ENCODE measurements at places on chromosomes 1 and 21.

GRCh38 chr1:2978691-2979190, 42.5 kb upstream of the ACTRT2 start:
- DNase-seq: no peak

- no peak for DNase-seq
These were observed 1000.0 kb downstream of the ADGRL2 start for GRCh38 chr1:82800721-82801120.

DNA sequence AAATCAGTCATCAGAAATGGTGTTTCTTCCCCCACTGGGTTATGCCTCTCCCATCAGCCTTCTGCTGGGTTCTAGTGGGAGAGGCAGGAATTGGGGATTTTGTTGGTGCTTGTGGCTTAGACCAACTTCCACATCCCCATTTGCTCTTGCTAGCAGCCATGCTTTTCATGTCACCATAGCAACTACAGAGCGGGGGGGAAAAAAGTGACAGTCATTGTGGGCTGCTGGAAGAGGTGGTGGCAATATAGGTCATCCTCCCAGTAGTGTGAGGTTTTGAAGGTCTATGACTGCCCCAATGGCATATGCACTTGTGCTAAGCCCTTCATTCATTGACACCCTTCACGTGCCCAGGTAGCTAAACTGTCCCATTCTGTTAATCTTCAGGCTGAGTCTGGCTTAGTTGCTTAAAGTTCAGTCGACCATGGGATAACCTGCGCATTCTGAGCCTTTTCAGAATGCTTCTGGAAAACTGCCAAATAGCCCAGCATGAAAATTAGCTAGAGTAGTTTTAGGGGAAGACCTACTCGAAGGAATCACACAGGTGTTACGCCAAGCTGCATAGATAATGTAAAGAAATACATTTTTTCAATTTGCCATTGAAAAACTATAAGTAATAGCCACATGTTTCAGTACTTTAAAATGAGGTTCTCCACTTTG, 53.7 kb upstream of the ZNF326 start:
- no peak for DNase-seq

GRCh38 chr1:12127206-12127810, 39.5 kb upstream of the TNFRSF1B start:
- DNase-seq: no peak

DNA sequence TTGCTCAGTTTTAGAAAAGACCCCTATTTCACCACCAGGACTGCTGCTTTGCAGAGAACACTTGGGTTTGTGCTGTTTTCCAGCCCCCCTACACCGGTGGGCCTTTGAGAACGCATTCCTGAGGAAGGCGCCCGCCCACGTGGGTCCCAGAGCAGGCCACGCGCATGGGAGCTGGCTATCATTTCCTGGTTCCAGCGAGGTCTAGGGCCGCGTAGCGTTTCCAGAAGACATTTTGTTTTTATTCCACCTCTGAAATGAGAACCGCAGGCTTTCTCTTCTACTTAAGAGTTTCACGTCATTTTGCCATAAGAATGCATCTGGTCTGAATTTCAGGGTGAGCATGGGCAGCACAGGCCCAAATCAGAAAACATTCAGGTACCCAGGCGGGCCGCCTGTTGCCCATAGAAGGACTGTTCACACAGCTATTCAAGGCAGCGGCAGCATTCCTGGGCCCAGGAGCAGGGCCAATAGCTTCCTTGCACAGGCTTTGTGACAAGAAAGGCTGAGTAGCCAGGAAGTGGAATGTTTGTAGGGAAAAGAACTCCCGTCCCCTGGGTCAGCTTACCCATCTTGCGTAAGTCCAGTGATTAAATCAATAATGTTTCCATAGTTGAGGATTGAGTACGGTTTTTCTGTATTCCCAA, 1.4 kb upstream of the KLHL21 start:
- DNase-seq: no peak

GRCh38 chr1:212858461-212859265, 588 bp downstream of the FLVCR1 start:
- peak; percentile 70 for DNase-seq

- DNase-seq: no peak
These were observed 29.0 kb upstream of the SCAF4 start for GRCh38 chr21:31760931-31761330.

DNA sequence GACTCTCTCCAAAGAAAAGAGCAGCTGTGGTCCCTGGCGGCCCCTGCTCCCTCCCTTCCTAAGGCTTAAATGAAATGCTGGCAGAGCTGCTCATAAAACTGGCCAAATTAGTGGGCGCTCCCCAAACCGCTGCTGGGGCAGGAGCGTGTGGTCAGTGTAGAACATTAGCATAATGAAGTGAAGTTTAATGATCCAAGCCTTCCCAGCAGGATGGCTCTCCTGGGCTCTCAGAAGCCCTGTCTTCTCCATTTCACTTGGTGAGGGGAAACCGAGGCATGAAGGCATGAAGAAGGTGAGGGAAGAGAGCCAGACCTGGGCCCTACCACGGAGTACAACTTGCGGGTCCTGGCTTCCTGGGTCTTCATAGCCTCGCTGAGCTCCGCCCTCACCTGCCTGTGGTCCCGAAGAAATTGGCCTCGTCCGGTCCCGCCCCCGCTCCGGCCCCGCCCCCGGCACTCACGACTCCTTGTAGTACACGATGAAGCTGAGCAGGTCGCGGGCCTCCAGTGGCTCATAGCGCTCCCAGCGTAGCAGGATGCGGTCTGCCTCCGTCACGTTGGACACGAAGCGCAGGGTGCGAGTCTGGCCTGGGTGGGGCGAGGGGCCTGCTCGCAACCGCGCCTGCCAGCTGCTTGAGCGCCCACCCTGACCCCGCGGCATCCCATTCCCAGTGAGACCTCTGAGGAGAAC, 10.3 kb downstream of the INSRR start:
- DNase-seq: no peak

GRCh38 chr1:12478612-12478985, 139.4 kb downstream of the DHRS3 start:
- no peak for DNase-seq

DNA sequence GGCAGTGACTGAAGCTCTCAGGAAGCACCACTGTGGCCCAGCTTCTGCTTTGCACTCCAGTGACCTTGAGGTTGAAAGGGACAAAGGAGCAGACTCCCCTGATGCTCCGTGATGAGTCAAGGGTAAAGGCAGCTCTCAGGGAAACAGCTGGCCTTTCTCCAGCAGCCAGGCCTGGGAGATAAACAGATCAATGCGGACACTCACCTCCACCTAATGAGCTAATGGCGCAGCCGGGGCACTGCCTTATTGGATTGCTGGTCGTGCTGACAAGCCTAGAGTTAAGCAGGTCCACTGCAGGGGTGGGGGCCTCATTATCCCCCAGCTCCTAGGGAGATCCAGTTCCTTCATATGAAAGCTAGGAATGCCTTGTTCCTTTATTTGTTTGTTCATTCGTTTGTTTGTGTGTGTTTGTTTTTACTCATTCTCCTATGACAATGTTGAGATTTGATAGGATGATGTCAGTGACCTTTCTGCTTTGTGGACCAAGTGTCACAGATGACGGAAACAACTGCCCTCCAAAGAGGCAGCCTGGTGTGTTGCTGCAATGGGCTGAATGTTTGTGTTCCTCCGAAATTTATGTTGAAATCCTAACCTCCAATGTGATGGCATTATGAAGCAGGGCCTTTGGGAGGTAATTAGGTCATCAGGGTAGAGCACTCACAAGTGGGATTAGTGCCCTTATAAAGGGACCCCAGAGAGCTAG, 141.4 kb upstream of the BEND5 start:
- DNase-seq: no peak

DNA sequence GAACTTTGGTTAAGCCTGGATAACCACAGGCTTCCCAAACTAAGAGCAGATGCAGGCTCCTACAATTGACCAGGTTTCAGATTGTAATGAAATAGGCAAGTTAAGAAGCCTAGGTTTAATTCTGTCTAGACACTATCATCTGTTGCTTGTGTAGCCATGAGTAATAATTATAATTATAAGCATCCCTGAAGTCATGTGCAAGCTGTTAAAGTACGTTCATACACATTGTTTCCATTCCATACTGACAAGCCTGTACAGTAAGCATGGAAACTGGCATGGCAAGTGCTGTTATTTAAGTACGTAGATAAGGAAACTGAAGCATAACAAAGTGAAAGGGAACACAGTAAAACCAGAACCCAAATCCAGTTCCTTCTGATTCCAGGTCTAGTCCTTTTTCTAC, 557.2 kb upstream of the BEND5 start:
- DNase-seq: no peak

DNA sequence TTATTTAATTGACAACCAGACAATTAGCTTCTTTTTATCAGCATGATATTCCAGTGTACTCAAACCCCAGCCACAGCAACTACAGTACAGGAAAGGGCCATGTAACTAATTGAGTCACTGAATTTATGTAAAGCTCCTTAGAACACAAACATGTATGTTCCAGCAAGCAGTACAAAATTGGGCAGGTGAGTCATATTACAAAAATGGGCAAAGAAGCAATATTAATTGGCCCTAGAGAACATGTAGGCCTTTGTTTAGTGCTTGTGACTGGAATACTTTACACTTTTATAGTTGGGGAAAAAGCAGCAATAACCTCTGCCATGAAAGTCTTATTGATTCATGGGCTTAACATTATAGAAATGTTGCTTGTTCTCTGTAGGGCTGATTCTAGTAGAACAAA, 31.8 kb downstream of the CLEC20A start:
- no peak for DNase-seq

- DNase-seq: no peak
These were observed 120.3 kb downstream of the TM2D1 start for GRCh38 chr1:61604684-61605083.

- DNase-seq: no peak
These were observed 566.6 kb upstream of the NR5A2 start for GRCh38 chr1:199460933-199461332.

DNA sequence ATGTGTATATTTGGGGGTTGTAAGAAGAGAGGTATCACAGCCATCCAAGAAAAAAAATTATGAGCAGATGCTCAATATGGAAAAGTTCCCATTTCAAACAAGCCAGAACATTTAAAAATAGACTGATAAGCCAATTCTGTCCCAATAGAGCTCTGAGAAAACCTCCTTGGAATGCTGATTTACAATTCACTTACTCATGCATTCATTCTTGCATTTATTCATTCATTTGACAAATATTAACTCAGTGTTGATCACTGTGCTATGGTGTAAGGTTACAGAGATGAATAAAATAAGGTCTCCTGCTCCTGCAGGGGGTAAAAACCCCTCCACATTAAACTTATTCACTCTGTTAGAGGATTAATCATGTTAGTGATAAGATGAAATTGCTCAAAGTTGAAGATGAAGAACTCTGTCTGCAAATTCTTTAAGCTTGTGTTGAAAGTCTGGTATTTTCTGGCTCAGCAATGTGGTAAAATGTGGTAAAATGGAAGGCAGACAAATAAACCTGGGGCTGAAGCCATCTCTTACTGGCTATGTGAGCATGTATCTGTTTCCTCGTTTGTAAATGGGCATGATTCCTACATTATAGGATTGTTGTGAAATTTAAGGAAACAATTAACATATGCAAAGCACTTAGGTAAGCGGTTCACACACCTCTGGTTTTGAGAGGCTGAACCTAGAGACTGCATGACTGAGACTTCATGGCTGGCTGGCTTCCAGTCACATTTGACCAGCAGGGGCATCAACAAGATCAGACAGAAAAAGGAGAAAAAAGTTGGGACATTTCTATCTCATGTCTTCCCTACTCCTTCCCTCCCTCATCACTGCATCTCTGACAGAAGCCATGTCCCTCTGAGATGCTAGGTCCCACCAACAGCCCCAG, 45.0 kb upstream of the DAB1 start:
- DNase-seq: no peak

DNA sequence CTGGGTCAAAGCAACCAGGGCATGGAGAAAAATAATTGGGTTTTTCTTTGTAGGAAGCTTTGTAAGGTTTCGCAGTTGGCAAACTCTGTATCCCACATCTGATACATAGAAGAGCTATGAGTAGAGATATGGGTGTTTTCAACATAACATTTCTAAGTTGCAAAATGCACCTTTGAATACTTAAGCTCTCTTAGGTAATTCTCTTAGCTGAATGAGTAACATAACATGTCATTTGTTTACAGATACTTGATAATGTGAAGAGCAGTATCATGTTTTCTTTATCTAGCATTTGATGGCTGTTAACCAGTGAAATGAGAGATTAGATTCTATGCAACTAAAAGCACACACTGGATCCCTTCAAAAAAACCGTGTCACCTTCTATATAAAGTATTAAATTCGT, 21.6 kb downstream of the RAVER2 start:
- DNase-seq: no peak

DNA sequence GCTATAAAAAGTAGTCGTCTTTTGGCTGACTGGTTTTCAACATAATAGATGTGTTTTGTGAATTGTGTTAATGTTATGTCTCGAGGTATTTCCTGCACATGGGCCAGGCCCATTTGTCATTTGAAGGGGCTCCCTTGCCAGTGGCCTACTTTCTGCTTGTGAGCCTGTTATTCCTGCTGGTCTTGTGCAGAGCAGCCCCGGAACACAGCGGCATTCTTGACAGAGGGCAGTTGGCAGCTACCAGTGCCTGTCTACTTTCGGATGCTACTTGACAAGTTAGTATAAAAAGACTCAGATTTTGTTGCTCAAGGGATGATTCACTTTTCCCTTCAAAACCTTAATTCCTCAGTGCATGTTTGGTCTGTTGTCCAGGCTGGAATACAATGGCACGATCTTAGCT, 28.5 kb downstream of the PGM1 start:
- DNase-seq: no peak

GRCh38 chr1:225866981-225867380, 15.2 kb downstream of the TMEM63A start:
- DNase-seq: no peak

- DNase-seq: no peak
These were observed 195.0 kb upstream of the NRIP1 start for GRCh38 chr21:15259824-15260223.

- no peak for DNase-seq
These were observed 19.3 kb downstream of the TRMT13 start for GRCh38 chr1:100152271-100152670.

GRCh38 chr1:29379443-29380073, 143.2 kb downstream of the PTPRU start:
- DNase-seq: peak; percentile 19

DNA sequence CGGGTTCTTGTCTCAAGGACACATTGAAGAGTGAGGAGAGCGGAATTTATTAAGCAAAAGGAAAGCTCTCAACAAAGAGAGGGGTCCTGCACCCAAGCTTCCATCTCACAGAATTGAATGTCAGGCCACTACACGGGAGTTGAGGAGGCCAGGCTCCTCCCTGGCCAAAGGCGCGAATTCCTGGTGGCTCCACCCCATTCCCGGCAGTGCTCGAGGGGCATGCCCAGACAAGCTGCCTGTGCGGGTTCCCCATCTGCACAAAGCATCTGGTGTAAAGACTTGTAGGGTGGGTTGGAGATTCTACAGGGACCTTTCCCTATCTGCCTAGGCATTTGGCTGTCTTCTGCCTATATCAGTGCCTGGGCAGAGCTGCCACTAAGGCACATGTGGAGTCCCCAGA, 648.5 kb upstream of the PKN2 start:
- no peak for DNase-seq

- no peak for DNase-seq
These were observed 40.4 kb upstream of the BMP8A start for GRCh38 chr1:39450956-39451606.

- DNase-seq: no peak
These were observed 280.2 kb downstream of the ASTN1 start for GRCh38 chr1:176884286-176884685.

All from NCI-H526 treated with DMSO at 0.1 percent for 48 hours (cell line).